RPMI8226 (cell line): ENCODE measurements at places on chromosomes 7 and 10.

GRCh38 chr7:139871331-139871730, 42.3 kb downstream of the TBXAS1 start:
- DNase-seq: no peak

DNA sequence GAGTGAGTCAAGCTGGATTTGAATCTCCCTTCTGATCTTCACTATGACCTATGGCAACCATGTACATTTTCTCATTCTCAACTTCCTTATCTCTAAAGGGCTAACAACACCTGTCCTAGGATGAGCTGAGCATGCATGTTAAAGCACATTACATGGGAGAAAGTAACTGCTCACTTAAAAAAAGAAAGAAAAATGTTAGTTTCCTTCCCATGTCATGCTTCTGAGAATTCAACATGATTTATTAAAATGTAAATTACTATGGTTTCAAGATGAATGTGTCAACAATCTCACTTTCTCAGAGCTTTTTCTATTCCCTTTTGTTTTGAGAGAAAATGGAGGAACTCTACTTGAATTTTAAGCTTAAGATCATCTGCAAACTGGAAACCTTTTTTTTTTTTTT, 295.3 kb downstream of the SKIDA1 start:
- DNase-seq: no peak

- DNase-seq: peak; percentile 36
Measured at GRCh38 chr10:44394696-44395381, 9.9 kb upstream of the CXCL12 start.

DNA sequence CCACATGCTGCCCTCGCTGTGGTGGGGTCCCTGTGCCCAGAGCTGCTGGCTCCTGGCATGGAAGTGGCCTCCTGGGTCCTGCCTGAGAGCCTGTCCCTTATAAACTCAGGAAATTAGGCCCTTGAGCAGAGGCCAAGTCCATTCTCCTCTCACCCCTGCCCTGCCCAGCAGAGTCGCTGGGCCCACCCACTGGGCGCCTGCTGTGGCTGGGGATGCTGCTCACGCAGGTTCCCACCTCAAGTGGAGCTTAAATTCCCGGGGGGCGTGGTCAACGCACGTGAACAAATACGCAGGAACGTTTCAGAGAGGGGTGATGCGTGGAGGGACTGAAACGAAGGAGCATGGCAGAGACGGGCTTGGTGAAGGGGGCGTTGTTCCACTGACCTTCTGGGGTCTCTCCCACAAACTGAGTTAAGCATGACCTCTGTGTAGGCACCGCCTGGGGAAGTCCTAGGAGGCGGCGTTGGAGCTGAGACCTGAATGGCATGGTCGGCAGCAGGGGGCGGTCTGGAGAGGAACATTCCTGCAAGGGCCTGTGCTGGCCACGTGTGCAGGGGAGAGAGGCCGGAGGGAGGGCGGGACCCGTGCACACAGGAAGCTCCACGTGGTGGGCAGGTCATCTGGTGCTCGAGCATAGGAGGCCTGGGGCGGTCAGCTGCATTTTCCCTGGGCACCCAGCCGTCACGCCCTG, 27.9 kb downstream of the FAM20C start:
- DNase-seq: peak; percentile 50

DNA sequence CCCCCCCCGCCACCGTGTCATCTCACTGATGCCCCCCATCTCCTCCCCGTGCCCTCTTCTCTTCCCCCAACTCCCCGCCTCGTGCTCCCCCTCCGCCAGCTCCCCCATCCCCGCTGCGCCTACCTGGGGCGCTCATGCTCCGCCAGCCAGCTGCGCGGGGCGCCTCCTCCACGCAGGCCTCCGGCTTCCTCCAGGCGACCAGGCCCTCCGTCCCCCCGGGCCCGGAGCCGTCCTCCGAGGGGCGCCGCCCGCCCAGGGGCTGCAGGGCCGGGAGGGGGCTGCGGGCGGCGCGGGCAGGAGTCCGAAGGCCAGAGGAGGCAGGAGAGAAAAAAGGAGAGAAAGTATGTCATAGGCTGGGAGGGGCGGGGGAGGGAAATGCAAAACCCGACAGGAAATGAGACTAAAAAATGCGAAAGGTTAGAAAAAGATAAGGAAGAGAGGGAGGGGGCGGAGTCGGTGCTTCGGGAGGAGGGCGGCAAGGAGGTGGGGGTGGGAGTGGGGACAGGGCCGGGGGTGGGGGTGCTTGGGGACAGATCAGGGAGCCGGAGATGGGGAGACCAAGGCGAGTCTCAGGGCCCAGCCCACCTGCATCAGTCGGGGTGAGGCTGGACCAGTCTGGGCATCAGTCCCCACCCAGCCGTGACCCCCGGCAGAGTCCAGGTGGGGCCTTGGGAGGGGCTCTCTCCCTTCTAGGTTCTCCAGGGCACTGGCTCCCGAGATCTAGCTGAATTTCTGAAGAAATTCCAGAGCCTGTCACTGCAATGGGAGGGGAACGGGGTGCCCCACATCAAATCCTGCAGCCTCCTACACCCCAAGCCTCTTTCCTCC, at the start of gene CARD11:
Gene CARD11, minus strand, starts transcription at position 324 of the 828 bp plus-strand sequence. CDS start 85,361 bp downstream, outside the sequence.
- peak; percentile 57 for DNase-seq

DNA sequence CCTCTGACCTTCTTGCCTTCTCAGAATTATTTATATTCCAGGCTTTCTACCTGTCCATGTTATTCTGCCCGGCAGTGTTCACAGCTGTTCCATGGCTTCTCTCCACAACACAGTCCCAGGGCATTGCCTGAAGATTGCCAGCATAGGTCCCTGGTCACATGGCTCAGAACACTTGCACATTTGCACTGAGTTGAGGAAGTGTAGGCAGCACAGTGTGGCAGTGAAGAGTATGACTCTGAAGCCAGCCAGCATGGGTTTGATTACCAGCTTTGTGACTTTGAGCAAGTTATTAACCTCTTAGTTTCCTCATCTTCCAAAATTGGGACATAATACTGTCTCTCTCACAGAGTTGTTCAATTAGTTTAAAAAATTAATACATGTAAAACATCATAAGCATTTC, 73.2 kb upstream of the NEUROD6 start:
- no peak for DNase-seq

- no peak for DNase-seq
Measured at GRCh38 chr7:27159266-27160144, 3.0 kb upstream of the HOXA7 start.
